HCT116 (cell line): ENCODE measurements at places on chromosomes 11 and 22. TPM values are rescaled to one million over a fixed set of nuclear protein-coding genes. Genes with fewer than 3 reads are reported as not detected.

Gene POU2AF3
- total RNA-seq = not detected

Gene GRIA4
- not detected for total RNA-seq

Gene FXYD2
- 0.52 TPM for total RNA-seq

Gene MMP1
- not detected for total RNA-seq
